T-cell (primary cell): ENCODE measurements at places on chromosomes 4 and X.

GRCh38 chr4:6889101-6889735 lies 20.4 kb upstream of the TBC1D14 start:
- no peak for DNase-seq

GRCh38 chr4:88820698-88821415 lies 123.2 kb upstream of the NAP1L5 start:
- DNase-seq: no peak

DNA sequence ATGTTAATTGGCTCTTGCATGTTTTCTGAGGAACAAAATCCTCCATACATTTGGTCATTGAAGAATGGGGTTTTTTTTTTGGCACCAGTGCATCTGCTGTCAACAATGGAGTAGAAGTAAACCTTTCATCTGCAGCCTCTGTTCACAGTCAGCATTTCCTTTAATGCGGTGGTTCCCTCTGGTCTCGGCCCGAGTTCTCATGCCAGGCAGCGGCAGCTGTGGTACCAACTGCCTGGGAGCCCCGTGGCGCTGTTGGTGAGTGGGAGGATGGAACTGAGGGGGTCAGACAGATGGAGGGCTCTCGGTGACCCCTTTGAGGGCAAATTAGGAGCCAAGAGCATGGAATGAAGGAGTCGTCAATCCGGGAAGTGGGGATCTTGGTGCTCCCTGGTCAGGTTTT lies 114.7 kb downstream of the AFF1 start:
- DNase-seq: no peak

- DNase-seq: no peak
Measured at GRCh38 chr4:6449746-6450369, 22.6 kb downstream of the PPP2R2C start.

DNA sequence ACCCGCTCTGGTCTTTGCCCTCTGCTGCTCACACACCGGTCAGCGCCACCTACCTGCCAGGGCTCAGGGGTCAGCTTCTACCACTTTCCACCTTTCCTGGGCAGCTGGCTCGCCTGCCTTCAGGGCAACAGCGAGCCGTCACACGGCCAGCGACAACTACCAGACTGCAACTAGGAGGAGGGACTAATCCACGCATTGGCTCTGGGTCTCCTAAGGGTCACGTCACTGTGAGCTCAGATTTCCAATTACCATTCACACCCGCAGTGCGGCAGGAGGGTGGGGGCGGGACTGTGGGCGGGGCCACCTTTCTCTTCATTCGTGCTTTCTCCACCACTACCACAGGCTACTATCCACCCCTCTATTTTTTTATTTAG lies at the start of gene BEX5:
Gene BEX5 (minus strand): TSS at position 172 of the 374 bp plus-strand sequence. CDS start 1,712 bp downstream, outside the sequence.
- DNase-seq: peak; percentile 64

DNA sequence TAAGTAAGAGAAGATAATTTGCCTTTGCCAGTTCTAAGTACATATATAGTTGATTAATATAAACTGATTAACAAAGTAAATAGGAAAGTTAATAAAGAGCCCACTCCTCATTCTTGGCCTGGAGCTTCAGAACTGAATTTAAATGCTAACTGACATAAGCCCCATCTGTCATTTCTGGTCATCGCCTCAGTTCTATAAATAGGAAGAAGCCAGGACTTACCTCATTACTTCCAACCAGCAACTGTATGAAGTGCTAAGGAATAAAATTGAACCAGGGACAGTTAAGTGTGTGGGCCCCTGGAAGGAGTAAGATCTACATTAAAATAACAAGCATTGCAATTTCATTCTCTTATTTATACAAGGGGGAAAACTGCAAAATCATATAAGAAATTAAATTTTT lies 52.0 kb upstream of the PDLIM5 start:
- DNase-seq: no peak

DNA sequence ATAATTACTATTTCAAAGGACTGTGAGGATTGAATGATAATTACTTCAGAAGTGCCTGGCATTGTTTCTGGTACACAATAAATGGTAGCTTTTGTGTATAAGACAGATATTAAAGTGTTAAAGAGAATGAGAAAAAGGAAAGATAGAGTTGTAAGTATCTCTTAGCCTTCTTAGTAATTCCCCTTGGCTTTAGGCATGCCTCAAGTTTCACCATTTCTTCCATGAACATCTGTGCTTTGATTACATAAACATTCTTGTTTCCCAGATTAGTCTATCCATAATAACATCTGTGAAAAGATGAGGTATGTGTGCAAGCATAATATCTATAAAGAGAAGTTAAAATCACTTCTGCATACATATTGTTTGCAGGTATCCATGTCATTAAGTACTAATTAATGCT lies 230.9 kb upstream of the TEX13A start:
- no peak for DNase-seq

- DNase-seq: no peak
Measured at GRCh38 chr4:153528705-153529485, 62.7 kb downstream of the TMEM131L start.
